ENCODE measurements at places on chromosomes 12 and 14.

GRCh38 chr12:67459173-67459572, 189.4 kb upstream of the DYRK2 start:
- DNase-seq = no peak

GRCh38 chr12:94372461-94372860, 87.2 kb downstream of the CEP83 start:
- no peak for DNase-seq

DNA sequence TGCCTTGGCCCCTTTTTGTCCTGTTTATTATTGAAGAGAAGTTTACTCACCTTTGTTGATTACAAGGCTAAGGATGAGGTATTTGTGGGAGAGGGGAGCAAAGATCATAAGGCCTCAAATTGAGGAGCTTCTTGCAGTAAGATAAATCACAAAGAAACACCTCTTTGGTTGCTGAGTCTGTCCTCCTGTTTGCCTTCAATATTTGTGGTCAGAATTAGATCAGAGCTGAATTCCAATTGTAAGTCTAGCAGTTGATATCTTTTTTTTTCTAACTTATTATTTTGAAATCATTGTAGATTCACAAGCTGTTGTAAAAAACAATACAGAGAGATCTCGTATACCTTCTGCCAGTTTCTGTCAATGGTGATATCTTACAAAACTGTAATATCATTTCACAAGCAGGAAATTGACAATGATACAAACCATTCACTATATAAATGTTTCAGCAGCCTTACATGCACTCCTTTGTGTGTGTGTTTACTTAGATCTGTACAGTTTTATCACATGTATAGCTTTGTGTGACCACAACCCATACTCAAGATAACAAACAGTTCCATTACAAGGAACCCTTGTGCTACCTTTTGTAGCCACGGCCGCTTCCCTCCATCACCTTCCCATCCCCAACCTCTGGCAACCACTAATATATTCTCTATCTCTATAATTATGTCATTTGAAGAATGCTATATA, 97.4 kb downstream of the KICS2 start:
- no peak for DNase-seq

DNA sequence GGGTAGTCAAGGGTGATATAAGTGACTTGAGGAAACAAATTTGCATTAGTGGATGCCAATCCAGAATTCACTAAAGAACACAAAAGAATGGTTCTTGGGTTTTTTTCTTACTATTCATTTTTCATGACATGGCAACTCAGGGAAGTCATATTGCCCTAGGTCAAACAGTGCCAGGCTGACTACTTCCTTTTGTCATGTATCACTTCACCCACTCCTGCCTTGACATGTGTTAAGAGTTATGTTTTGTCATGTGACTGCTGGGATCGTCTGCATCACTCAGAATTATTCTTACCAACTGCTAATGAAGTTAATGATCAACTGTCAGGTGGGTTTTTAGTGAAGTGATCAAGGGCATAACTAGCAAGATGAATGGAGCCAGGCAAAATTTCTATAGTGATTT, 74.2 kb downstream of the PRORP start:
- no peak for DNase-seq

- DNase-seq = no peak
Measured at GRCh38 chr12:93130366-93131054, 201.4 kb upstream of the EEA1 start.

DNA sequence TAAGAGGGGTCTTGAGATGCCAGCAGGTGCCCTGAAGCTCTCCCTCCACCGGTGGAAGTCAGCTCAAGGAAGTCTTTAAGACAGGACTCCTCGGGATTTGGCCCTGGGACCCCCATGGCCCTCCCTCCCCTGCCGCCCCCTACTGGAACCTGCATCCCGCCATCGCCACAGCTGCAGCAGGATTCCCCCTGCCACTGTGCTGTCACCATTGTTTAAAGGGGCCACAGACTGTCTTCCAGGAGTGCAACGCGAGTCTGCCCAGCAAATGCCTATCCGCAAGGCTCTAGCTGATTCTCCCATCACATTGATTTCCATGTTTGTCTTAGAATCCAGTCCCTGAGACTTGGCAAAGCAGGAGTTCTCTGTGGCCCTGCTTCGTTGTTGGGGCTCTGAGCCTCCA, 770.8 kb upstream of the ALG10B start:
- DNase-seq = no peak

- no peak for DNase-seq
Measured at GRCh38 chr14:77212097-77212870, 30.7 kb downstream of the TMEM63C start.

- DNase-seq = no peak
Measured at GRCh38 chr14:53571641-53572328, 384.8 kb downstream of the BMP4 start.

- no peak for DNase-seq
Measured at GRCh38 chr12:42961395-42961794, 371.8 kb upstream of the PRICKLE1 start.

- DNase-seq = no peak
Measured at GRCh38 chr12:70948236-70948975, 27.9 kb upstream of the PTPRR start.

- peak; percentile 47 for DNase-seq
Measured at GRCh38 chr12:630656-631632, 32.3 kb downstream of the NINJ2 start.

GRCh38 chr12:57603815-57604453, 690 bp upstream of the DTX3 start:
- DNase-seq = peak; percentile 71

DNA sequence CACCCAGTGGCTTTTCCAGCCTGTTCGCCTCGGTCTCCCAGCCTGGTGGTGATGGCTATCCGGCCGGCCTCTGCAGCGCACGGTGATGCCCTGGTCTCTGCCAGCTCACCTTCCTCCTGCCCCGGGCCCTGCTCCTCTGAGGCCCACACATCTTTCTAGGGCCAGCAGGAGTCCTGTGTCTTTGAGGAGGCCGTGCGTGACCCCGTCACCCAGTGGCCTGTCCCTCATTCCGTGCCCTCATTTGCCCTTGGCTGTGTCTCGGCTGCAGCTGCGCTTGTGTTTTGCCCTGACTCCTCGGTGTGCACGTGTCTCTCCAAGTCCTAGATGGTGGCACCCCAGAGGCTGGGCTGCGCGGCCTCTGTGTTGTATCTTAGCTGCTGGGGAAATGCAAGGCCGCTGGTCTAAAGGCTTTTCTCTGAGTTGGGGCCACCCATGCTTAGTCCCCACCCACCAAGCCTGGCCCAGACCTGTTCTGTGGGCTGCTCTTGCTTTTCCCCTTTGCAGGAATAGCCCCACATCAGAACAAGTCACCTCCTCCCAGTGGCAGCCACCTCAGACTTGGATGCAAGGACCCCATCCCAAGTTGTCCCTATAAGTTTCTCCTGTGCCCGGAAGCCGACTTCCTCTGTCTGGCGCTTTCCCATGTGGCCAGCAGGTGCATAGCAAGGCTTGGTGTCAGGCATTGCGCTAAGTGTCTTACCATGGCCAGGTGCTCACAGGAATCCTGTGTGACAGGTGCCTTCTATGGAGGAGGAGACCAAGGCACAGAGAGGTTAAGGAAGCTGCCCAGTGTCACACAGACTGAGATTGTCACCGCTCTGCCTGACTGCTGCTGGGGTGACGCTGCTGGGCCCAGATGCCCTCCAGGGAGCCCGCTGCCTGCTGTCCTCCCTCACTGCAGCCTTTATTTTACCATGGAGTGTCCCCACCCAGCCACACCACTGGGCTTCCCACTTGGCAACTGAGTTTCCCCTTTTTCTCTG, 64.5 kb downstream of the TSPAN9 start:
- DNase-seq = no peak

GRCh38 chr12:6693832-6694355, 4.7 kb upstream of the ZNF384 start:
- DNase-seq = no peak

DNA sequence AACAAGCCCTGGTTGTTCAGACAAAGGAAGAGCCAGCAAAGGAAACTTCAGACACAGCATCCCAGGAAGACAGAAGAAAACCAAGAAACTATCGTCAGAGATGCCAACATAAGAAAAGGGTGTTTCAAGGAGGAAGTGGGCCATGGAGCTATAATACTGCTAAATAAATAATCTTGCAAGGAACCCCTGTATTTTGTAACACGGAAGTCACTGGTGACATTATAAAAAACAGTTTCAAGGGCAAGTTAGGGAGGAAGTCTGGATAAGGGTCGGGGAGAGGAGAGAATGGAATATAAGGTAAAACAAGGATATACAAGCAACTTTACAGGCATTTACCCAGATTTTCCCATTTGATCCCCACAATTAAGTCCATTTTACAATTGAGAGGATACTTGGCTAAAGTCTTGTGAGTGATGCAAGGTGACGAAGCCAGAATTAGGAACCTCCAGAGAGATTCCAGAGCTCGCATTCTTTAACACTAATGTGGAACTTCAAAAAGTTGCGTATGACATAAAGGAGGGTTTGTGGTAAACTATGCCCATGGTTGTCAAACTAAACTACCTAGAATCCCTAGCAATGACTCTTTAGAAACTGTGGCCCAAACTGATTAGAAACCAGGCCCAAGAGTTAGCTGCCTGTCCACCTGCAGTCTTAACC, 46.4 kb downstream of the PPM1H start:
- no peak for DNase-seq

DNA sequence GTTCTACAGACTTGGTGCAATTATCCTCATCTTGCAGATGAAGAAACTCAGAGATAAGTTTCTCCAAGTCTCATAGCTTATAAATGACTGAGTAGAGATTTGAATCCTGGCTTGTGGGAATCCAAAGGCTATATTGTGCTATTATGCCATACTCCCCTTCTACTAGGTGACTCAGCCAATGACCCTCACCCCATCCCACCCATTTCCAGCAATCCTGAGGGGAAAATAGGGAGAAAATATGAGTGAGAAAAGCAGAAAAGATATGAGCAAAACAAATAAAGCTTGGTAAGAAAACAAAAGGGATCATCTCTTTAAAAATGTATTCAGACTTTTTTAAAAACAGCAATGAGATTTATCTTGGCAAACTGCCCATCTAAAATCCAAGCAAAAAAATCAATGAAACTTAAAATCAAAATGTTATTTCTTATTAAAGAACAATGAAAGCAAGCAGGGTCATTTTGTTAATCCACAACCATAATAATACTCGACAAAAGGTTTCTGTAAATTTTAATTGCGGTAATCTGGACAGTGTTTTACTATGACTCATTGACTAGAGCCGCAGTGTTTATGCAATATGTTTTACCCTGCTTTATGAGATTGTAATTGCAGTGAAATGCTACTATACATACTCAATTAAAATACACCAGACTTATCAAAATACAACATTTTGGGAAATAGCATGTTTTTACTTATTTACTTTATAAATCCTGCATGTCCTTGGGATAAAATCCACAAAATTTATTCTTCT, 13.1 kb upstream of the LGR5 start:
- DNase-seq = no peak

GRCh38 chr14:68680541-68681051, 112.3 kb downstream of the ZFP36L1 start:
- DNase-seq = no peak

GRCh38 chr12:2276288-2277033, 223.7 kb downstream of the CACNA1C start:
- no peak for DNase-seq

- no peak for DNase-seq
Measured at GRCh38 chr14:37565550-37565949, 29.5 kb downstream of the FOXA1 start.

- no peak for DNase-seq
Measured at GRCh38 chr14:86084097-86084496, 554.2 kb downstream of the FLRT2 start.

DNA sequence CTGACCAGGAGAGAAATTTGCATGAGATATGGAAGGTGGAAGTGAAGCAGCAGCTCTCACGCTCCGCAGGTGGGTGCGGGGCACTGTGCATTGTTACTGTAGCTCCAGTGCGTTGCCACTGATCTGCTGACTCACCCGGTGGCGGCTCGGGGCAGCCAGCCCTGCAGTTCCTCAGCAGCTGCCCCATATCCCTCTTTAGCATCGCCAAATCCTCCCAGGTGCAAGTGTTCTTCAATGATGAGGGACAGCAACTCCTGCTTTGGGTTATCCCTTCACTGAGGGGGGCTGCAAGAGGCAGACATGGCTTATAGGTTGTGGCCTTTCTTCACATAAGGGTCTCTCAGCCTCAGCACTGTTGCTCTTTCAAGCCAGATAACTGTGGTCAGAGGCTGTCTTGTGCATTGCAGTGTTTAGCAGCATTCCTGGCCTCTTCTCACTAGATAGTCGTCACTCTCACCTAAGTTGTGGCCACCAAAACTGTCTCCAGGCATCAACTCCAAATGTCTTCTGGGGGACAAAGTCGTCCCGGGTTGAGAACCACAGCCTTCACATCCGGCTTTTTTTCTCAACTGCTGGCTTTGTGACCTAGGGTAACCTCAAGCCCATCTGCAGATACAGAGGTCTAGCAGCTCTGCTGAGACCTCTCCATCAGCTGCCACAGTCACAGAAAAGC, 180.8 kb downstream of the EFCAB11 start:
- peak; percentile 59 for DNase-seq

GRCh38 chr12:25337916-25338315, 87.2 kb upstream of the KRAS start:
- DNase-seq = no peak

DNA sequence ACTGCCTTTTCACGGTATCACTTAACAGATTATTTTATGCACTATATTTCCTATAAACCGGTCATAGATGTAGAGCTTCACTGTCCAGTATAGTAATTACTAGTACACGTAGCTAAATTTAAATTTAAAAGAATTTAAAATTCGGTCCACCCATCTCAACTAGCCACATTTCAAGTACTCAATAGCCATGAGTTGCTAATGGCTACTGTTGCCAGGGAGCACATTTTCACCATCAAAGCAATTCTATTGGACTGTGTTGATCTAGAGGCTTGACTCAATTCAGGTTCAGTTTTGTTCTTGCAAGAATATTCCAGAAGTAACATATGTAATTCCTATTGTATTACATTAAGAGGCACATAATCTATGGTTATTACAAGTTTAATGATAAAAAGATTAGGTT, 20.0 kb downstream of the TMED8 start:
- no peak for DNase-seq

DNA sequence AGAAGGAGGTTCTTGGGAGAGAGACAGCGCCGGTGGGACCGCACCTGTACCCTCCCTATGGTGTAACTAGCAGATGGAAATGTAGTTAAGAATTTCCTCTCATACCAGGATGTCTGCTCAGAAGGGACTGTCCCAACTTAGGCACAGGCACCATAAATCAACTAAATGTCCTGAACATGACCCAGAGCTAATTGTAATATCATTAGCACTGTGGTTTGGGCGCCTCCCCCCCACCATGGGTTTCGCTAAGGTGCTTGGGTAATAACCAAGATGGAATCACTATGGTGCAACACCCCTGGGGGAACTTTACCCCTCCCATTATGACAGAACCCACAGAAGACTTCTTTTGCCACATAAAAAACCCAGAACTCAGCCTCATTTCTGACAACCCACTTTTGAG, 15.9 kb downstream of the ZNF641 start:
- no peak for DNase-seq

DNA sequence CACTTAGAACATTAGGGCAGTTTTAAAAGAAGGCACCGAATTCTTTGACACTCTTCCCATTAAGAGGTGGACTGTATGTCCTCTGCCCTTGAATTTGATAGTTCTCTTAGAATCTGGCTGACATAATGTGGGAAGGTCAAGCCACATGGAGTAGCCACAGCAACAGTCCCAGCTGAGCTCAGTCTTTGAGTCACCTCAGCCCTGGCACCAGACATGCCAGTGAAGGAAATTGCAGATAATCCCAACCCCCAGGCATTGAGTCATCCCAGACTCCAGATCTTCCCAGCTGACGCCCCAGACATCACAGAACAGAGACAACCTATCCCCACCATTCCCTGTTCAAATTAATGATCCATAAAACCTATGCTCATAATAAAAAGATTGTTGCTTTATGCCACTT, 83.4 kb downstream of the GTF2A1 start:
- no peak for DNase-seq
